ENCODE measurements at places on chromosomes 2 and 18.

DNA sequence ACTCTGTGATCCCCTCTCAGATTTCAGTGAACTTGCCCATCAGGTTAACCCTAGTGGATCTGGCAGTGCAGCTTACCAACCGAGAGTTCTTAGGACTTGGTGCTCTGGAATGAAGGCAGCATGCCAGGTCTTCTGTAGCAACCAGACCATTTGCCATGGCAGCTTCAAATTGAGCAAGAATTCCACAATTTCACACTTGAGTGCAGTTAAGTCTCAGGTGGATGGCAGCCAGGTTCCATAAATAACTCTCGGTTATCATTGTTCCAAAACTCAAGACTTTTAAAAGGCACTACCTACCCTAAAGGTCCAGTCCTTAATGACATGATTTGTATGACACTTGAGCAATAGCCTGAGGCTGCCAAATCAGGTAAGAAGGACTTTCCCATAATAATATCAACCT lies 48.1 kb downstream of the GALNT3 start:
- no peak for DNase-seq

DNA sequence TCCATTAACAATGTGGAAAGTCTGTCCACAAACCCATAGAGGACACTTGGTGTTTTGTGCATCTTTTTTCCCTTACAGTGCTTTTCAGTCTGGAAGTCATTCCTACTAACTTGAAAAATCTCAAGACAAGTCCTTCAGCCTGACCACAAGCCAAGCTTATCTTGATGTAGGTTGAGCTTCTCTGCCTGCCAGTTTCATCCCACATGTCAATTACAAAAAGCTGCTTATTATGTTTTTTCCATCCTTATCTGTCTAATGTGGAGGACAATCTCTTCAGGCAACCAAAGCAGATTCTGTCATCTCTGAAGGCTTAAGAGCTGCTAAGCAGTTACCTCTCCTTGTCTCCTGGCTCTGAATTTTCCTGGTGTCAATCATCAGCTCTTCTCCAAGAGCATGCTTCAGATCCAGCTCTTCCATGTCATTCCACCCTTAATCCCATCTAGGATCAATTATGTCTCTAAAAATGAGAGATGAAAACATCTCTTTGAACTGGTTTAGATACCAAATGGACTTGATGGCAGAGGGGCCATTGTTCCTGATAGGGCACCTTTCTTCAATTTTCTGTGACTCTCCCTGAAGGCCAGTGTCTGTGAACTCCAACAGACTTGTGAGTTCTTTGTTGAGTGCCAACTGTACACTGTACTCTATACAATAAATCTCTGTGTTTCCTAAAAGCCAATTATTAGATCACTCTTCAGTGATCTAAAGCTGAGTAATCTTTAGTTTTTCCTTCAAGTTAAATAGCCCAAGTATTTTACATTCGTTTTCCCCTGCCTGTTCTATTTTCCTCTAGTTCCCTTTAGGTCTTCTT lies 208.6 kb downstream of the RBM43 start:
- no peak for DNase-seq

DNA sequence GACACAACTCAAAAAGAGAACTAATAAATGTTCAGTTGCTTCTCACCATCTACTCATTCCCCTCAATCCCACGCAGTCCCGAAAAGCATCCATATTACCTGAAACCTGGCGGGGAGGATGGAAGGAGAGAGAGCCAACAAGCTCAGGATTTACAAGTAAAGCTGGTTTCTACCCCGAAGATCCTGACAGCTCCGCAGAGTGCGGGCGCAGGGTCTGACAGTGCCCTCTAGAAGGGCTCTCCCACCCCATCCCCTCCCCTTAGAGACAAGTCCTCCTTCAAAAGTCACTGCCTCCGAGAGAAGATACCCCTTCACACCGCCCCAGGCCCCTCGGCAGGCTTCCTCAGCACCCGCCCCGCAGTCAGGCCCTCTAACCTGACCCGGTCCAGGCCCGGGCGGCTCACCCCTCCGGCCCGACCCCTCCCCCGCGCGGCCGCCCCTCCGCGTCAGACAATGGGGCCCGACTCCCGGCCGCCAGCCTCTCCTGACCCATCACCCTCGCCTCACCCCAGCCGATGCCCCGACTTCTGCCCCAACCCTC lies 550 bp downstream of the RAB1A start:
- DNase-seq: peak; percentile 15

- no peak for DNase-seq
These were observed 2.3 kb upstream of the ONECUT2 start for GRCh38 chr18:57432751-57433400.

Data from activated CD4-positive, alpha-beta T cell treated with anti-CD3 and anti-CD28 coated beads, Interleukin-2, amount 50 U/mL, for 16 hours (primary cell).